ENCODE measurements at places on chromosomes 16 and 17.

DNA sequence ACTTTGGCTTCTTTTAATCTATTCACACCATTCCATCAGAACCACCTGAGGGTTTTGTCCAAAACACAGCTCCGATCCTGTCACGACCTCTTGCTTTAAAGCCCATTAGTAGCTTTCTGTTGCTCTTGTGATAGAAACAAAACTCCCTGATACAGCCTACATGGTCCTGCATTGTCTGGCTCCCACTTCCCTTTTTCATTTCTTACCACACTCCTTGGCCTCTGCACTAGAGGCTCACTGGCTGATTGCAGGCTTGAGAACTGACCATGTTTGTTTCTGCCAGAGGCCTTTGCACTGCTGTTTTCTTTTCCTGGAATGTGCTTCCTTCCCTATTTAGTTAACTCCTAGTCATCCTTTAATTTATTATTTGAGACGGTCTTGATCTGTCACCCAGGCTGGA is 23.7 kb downstream of the IST1 start:
- DNase-seq: no peak

DNA sequence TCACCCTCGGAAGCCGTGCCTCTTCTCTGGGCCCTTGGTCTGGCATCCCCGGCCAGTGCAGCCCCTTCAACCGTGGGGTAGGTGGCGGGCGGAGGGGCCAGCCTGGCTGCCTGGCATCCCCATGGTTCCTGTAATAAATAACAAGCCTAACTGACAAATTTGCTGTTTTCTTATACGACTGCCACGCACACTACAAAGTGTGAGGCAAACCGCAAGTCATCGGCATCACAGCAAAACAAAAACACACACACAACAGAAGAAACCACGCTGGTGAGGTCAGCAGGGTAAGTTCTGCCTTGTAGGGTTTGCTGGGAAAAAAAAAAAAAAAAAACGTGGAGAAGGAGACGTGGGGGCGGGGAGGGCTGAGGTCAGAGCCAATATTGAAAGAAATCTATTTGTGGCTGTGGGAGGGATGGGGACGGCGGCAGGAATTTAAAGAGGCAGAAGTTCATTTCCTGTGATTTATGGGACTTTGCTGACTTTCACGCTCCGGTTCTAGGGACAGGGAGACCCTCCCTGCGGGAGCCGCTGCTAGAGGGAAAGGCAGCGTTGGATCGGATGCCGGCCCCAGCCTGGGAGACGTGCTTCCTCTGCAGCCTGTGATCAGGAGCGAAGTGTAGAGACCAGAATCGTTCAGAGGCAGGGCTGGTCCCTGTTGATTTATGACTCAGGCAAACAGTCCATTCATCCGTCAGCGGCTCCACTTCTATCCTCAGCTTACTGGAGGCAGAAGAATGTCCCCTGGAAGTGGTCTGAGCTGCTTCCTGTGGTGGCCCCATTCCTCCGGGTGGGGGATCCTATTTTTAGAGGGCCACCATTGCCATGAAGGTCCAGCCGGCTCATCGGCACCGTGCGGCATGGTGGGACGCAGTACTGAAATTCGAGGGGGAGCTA is 162.8 kb downstream of the FOXL1 start:
- no peak for DNase-seq

GRCh38 chr17:83086907-83087787 is 7.7 kb downstream of the METRNL start:
- no peak for DNase-seq

DNA sequence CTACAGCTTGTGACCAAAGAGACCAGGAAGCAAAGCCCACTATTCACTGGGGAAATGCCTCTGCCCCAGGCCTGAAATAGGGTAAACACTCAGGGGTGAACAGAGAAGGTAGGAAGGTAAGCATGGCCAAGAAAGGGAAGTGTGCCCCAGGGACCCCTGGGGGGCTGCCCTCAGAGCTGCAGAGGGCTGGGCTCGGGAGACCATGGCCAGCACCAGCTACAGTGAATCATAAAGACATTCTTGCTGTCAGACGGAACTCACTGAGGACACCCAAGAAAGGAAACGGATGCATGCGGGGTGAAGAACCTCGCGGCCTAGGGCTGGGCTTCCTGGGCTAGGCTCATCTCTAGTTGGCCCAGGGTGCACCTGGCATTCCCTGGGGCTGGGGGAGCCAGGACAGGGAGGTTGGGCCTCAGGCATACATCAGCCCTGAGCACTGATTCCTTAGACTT is 9.6 kb downstream of the HIC1 start:
- DNase-seq: no peak

DNA sequence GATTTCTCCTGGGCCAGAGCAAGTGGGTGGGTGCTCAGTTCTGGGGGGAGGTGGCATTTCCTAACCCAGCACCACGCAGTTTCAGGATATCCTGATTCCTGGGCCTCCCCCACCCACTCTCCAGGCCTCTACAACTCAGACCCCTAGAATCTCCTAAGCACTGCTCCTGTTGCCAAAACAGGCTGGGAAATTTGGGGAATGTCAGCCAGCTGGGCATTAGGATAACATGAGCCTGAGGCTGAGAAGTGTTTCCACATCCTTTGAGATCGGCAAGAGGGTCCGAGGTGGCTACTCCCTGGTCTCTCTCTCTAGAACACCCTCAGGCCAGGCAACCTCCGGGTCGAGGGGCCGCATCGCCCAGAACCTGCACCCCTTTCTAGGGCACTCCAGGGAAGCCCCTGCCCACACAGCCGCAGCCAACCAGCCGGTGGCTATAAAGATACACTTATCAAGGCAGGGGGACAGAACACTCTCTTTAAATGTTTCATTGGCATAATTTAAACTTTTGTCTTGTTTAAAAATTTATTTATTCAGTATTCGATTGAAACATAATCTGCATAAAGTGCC is 23.6 kb downstream of the TBC1D16 start:
- DNase-seq: no peak

DNA sequence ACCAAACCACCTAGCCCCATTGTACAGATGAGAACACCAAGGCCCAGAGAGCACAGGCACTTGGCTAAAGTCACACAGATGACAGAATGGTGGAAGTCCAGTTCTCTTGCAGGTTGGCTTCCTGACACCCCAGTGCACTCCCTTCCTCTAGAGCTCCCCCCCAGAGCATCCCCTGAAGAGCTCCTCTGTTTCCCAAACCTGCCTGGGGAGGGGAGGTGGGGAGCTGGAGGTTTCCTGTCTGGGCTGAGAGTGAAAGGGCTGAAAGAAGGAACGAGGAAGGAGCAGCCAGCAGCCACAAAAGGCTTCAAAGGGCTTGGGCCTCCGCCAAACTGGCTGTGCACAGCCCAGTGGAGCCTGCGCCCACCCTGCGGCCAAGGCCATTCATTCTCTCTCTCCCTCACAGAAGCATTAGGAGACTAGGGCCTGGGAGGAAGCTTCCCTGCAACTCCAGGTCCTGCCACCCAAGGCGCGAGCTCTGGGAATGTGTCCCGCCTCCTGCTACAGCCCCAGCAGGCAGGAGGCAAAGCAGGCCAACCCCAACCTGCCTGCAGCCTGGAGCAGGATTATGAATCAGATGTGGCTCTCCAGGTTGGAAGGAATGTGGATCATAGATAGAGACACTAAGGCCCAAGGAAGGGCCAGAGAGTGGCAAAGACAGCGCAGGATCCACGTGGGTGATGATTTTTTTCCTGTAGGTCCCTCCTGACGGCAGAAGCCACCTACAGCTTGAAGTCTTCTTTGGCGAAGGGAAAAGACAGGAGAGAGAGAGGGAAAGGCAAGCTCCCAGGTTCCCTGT is 913 bp downstream of the SLC13A5 start:
- DNase-seq: peak; percentile 48

DNA sequence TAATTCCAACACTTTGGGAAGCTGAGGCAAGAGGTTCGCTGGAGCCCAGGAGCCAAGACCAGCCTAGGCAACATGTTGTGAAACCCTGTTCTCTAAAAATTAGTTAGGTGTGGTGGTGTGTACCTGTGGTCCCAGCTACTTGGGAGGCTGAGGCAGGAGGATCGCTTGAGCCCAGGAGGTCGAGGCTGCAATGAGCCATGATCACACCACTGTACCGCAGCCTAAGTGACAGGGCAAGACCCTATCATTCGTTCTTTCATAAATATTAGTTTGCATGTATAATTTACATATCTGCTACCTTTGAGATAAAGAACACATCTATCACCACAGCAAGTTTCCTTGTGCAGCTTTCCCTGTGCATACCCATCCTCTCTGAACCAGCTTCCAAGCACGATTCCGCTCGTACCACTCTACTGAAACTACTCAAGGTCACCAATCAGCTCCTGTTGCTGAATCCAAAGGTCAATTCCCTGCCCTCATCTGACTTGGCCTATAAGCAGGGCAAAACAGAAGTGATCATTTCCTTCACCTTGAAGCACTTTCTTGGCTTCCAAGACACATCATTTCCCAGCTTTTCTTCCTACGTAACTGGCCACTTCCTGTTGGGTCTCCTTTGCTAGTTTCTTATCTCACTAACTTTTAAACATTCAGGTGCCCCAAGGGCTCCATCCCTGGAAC is 49.1 kb downstream of the GRB2 start:
- DNase-seq: no peak

GRCh38 chr16:12412252-12412651 is 391.4 kb downstream of the CPPED1 start:
- no peak for DNase-seq

DNA sequence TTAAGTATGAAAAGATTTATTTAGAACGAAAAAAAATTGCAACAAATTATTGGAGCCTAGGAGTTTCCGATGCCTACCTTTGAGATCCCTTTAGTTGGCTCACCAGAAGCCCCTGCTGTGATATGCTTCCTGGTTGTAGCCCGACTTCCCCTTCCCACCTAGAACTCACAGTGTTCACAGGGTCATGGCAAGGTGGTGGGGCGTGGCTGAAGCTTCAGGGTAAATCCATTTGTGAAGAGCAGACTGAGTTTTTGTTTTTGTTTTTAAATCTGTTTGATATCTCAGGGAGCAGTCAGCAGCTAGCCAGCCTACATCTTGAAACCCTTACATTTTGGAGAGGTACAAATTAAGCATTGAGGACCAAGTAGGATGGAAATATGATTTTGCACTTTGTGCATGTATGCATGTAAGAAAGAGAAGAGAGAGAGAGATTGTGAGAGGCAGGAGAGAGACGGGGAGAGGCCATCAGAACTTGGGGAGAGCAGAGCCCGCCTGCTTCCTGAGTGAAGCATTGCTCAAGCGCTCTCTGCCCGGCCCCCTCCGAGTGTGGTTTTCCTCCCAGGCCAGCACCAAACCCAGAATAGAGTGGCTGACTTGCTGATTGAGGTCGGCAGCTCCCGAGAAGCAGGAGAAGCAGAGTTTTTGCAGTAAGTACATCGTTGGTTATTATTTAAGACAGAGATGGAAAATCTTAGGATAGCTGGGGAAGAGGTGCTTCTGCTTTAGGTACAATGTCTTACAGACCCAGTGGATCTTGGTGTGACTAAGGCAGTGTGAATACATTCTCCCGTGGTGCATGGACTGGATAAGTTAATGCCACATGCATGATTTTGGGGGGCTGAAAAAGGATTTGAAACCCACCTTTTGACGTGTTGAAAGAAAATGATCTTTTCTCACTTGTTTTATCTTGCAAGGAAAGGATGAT is 64.2 kb downstream of the SPECC1 start:
- DNase-seq: peak; percentile 24

DNA sequence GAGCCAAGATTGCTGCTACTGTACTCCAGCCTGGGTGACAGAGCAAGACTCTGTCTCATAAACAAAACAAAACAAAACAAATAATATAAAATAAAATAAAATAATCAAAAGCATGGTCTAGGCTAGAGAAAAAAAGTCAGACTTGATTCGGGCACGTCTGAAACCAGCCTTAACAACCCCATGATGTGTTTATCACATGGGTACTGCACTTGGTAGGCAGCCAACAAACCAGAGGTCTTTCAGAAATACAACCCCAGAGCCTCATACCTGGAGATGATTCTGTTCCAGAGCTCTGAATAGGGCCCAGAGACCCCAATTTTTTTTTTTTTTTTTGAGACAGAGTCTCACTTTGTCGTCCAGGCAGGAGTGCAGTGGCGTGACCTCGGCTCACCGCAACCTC is 9.6 kb upstream of the HAPSTR1 start:
- no peak for DNase-seq

DNA sequence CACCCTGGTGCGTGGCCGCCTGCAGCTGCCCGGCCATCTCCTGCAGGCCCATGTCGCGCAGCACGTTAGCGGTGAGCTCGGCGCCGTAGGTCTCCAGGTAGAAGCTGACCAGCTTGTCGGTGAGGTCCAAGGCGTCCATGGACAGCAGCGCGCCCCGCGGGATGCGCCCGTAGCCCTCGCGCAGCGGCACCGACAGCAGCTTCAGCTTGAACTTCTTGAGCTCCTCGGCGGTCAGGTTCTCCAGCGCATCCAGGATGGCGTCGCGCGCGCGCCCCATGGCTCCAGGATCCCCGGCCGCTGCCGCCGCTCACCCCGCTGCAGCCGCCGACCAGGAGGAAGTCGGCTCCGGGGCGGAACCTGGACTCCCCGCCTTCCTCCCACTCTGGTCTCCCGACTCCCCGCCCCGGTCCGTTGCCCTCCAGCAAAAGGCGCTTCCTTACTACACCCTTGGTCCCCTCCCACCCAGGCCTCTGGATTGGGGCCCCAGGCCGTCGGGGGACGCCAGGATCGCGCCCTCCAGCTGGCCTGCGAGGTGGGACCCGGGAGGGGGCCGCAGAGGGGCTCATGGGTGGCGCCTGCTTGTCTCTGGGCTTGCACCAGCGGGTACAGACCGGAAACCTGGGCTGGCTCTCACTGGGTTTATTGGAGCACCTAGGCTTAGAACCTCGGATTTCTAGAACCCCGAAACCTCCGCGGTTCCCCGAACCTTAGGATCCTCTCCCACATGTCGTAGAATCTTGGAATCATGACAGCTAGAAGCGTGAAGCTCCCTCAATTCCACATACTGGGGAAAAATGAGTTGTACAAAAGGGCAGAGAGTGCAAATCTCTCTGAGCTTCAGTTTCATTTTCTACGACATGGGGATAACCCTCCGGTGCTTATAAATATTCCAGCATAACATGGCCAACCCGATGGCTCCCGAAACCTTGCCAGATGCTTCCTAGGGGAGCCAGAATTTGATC is at the start of gene PYCARD:
Gene PYCARD, minus strand, starts transcription at position 347 of the 962 bp plus-strand sequence. Its CDS starts 70 bp downstream, at position 277.
- DNase-seq: no peak

DNA sequence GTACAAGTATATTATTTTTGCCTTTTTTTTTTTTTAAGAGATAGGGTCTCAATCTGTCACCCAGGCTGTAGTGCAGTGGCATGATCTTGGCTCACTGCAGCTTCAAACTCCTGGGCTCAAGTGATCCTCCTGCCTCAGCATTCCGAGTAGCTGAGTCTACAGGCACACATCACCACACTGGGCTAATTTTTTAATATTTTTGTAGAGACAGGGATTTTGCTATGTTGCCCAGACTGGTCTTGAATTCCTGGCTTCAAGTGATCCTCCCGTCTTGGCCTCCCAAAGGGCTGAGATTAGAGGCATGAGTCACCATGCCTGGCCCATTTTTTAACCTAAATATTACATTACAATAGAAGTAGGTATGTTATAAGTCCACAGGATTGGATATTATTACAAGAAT is 3.2 kb downstream of the TERB1 start:
- no peak for DNase-seq

Measured in nucleus accumbens (tissue), 56 donors.